ENCODE measurements at places on chromosomes 7 and 10. TPM values are rescaled to one million over a fixed set of nuclear protein-coding genes. Genes with fewer than 3 reads are reported as not detected.

GRCh38 chr10:43036481-43037428, 40.1 kb upstream of the RET start:
- no peak overlapping the region for H3K4me3 ChIP-seq
- H3K27me3 ChIP-seq, result no peaks in the 10 kb centered on the region
- no peak overlapping the region for H3K27ac ChIP-seq
- DNase-seq, result no peak
- H3K36me3 ChIP-seq, result no peaks in the 10 kb centered on the region
- no peaks in the 10 kb centered on the region for H3K4me1 ChIP-seq

Gene OR6V1
- not detected for total RNA-seq

- no peak overlapping the region for H3K4me3 ChIP-seq
- H3K4me1 ChIP-seq, result no peaks in the 10 kb centered on the region
- no peak overlapping the region for H3K27ac ChIP-seq
- no peaks in the 10 kb centered on the region for H3K27me3 ChIP-seq
- no peak for DNase-seq
- no peaks in the 10 kb centered on the region for H3K36me3 ChIP-seq
Observed at GRCh38 chr10:93397020-93397419, 85.1 kb downstream of the MYOF start.

- no peak overlapping the region for H3K27ac ChIP-seq
- no peaks in the 10 kb centered on the region for H3K27me3 ChIP-seq
- DNase-seq, result no peak
- no peak overlapping the region for H3K4me3 ChIP-seq
- no peaks in the 10 kb centered on the region for H3K36me3 ChIP-seq
- no peaks in the 10 kb centered on the region for H3K4me1 ChIP-seq
Observed at GRCh38 chr7:17009007-17009719, 127.4 kb upstream of the AGR3 start.

- H3K27ac ChIP-seq, result no peak overlapping the region
- DNase-seq, result no peak
- no peaks in the 10 kb centered on the region for H3K4me1 ChIP-seq
- no peaks in the 10 kb centered on the region for H3K36me3 ChIP-seq
Observed at GRCh38 chr7:115097175-115097671, 175.3 kb downstream of the MDFIC start.
